Left lung (tissue), 14 donors: ENCODE measurements at places on chromosomes 2 and 18. TPM values are rescaled to one million over a fixed set of nuclear protein-coding genes. Genes with fewer than 3 reads are reported as not detected.

The HDLBP gene
- 388 TPM for polyA plus RNA-seq

The TPO gene
- polyA plus RNA-seq, result 0.20 TPM

GRCh38 chr2:37068686-37069085 lies 15.5 kb downstream of the HEATR5B start:
- DNase-seq, result no peak

DNA sequence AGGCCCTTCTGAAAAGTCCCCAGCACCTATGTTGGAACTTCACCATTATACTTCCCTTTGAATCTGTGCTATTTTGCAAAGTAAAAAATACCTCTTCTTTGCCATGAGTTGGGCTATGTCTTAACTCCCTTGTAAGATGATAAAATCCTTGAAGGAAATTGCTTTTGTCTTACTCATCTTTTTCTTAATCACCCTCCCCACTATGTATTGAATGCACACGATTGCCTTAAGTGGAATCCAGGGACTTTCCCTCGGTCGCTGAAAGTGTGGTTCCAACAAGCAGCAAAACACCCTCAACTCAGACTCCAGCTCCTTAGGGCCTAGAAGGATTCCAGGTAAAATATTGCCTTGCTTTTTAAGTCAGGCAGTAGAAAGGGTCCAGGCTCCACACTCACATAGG lies 173.2 kb upstream of the ARL4C start:
- DNase-seq, result no peak

DNA sequence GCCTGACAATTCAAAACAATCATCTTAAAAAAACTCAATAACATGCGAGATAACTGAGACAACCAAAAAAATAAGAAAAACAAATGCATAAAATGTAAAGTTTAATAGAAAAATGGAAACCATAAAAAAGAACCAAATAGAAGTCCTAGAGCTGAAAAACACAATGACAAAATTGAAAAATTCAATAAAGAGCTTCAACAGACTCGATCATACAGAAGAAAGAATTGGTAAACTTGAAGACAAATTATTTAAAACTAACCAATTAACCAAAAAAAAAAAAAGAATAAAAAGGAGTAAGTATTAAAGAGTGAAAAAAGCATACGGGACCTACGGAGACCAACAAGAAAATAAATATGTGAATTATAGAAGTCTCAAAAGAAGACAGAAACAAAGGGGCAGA lies 37.7 kb downstream of the GPC1 start:
- DNase-seq, result no peak

- DNase-seq, result no peak
Observed at GRCh38 chr2:18483896-18484295, 76.6 kb downstream of the RDH14 start.

DNA sequence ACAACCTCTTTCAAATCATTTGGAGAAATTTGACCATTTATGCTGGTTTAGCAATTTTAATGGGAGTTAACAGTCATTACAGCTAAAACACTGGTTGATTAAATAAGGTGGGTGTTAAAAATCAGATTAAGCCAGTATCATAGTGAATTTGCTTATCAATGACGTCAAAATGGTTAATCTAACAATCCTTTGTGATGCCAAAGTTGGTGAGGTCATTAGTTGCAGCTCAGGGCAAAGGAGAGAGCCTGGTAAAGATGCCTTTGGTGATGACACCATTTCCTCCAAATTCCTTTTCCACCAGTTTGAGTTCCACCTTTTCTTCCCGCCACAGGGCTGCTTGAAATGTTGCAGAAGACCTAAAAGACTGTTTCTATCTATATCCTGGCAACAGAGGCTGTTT lies 757.1 kb upstream of the PIK3C3 start:
- no peak for DNase-seq

- no peak for DNase-seq
Observed at GRCh38 chr2:182763311-182763912, 47.4 kb downstream of the DNAJC10 start.
